ENCODE measurements at places on chromosomes 2 and 18.

- H3K4me3 ChIP-seq: no peak overlapping the region
- H3K4me1 ChIP-seq: no peaks in the 10 kb centered on the region
- DNase-seq: peak; percentile 9
- H3K27ac ChIP-seq: no peak overlapping the region
These were observed 495.7 kb upstream of the TCF4 start for GRCh38 chr18:56083523-56084287.

- H3K4me1 ChIP-seq: no peaks in the 10 kb centered on the region
- H3K27ac ChIP-seq: no peak overlapping the region
- H3K4me3 ChIP-seq: no peak overlapping the region
- no peaks in the 10 kb centered on the region for H3K36me3 ChIP-seq
- H3K27me3 ChIP-seq: peaks cover 14% of the 10 kb centered on the region
- peak; percentile 16 for DNase-seq
These were observed 60.7 kb upstream of the KIF5C start for GRCh38 chr2:148814143-148814859.

DNA sequence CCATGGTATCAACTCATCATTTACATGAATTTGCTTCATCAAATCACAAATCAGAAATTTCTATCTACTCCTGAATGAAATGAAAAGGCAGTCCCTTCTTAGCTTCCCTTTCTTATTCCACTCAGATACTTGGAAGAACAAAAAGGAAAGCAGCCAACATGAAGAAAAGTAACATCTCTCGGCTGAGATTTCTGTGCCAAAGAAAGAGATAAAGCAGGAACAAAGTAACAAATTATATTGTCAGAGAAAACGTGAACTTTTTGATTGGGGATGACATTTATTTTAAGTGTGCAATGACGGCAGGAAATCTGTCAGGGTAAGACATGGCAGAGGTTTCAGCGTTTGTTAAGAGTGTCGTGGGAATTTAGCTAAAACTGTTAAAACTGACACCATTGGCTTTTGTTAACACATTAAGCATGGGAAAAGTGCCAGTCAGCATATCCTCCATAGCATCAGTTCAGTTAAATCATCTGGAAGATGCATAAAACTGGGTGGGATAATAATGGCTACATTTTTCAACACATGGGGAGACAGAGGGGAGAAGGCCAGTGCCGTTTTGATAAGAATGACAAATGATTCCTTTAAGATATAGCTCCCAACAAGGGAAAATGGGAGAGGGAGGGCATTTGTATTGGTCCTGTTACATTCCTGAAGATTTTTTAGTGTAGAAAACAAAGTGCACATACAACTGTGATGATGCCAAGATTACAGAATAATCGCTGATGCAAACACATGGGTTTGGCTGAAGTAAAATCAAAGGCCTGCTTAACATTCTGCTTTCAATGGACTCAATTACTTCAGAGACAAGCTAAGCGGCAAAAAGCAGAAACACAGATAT, 211.6 kb downstream of the ZNF521 start:
- H3K4me3 ChIP-seq: no peak overlapping the region
- peak; percentile 25 for DNase-seq
- peak overlapping the region; percentile 26 for H3K27ac ChIP-seq
- no peaks in the 10 kb centered on the region for H3K36me3 ChIP-seq
- peaks cover 6% of the 10 kb centered on the region for H3K4me1 ChIP-seq
- H3K27me3 ChIP-seq: no peaks in the 10 kb centered on the region

DNA sequence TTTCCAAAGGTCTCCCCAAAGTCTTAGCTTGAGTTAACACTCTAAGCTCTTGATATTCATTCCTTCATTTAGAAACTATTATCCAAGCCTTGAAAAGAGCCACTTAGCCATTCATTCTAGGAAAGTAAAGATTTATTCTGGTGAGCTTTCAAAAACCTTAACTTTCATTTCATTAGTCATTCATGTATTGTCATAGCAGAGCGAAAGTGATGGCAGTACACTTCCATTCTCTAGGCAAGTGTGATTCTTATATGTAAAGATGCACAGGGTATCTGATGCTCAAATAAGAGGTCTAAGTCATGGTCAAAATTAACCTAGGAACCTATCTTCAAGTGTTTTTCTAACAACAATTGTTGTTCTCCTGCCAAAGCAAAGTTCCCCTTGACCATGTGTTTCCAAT, 553.0 kb upstream of the FANCL start:
- H3K4me1 ChIP-seq: no peaks in the 10 kb centered on the region
- H3K27me3 ChIP-seq: no peaks in the 10 kb centered on the region
- H3K36me3 ChIP-seq: no peaks in the 10 kb centered on the region
- no peak overlapping the region for H3K4me3 ChIP-seq
- no peak for DNase-seq
- no peak overlapping the region for H3K27ac ChIP-seq

DNA sequence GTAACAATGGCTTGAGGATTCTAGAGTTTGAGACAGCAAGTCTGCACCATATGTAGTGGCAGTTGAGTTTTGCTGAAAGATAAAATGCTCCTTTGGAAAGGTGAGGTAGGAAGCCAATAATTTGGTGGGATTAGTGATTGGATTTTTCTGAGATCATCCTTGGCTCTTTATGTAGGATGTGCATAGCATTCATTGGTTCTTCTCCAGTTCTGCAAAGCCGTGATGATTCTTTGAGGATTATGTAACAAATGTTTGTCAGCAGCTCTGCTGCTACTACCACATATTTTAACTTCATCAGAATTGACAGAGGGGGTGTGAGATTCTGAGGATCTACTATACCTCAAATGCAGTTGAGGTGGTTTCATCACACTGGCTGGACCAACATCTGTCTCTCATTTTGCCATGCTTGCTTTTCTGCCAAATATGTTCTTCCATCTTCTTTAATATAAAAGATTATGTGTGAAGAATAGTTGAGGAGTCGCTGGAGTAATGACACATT, 188.9 kb upstream of the RASGRP3 start:
- DNase-seq: no peak
- no peaks in the 10 kb centered on the region for H3K4me1 ChIP-seq
- no peaks in the 10 kb centered on the region for H3K27me3 ChIP-seq
- no peak overlapping the region for H3K27ac ChIP-seq
- no peak overlapping the region for H3K4me3 ChIP-seq

DNA sequence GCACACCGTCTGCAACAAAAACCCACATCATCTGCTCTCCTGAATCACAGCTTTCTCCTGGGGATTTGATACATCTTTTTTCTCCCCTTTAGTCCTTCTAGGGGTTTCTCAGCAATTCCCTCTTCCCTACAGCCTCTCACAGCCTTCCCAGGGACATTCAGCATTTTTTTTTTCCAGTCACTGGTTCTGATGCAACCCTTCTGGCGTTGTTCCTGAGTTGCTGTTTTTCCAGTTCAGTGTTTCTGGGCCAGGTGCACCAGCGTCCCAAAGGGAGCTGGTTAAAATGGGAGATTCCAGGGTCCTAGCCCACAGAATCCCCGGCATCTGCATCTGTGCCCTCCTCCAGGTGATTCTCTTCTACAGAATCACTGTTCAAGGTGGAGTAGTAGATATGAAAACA, 36.1 kb downstream of the ADCY3 start:
- DNase-seq: no peak
- no peaks in the 10 kb centered on the region for H3K36me3 ChIP-seq
- no peaks in the 10 kb centered on the region for H3K27me3 ChIP-seq
- no peak overlapping the region for H3K27ac ChIP-seq

- no peak for DNase-seq
- no peaks in the 10 kb centered on the region for H3K27me3 ChIP-seq
- no peak overlapping the region for H3K4me3 ChIP-seq
- H3K36me3 ChIP-seq: no peaks in the 10 kb centered on the region
These were observed 325.9 kb downstream of the FSIP2 start for GRCh38 chr2:186064507-186064906.

GRCh38 chr2:207159002-207159401, 6.7 kb downstream of the KLF7 start:
- DNase-seq: no peak
- no peaks in the 10 kb centered on the region for H3K27me3 ChIP-seq
- H3K4me3 ChIP-seq: no peak overlapping the region
- no peaks in the 10 kb centered on the region for H3K36me3 ChIP-seq

GRCh38 chr18:13136904-13137669, 81.5 kb upstream of the LDLRAD4 start:
- H3K36me3 ChIP-seq: no peaks in the 10 kb centered on the region
- peak; percentile 33 for DNase-seq
- H3K4me3 ChIP-seq: peak overlapping the region; percentile 53
- H3K4me1 ChIP-seq: peaks cover 4% of the 10 kb centered on the region
- peaks cover 35% of the 10 kb centered on the region for H3K27me3 ChIP-seq
- H3K27ac ChIP-seq: peak overlapping the region; percentile 20

DNA sequence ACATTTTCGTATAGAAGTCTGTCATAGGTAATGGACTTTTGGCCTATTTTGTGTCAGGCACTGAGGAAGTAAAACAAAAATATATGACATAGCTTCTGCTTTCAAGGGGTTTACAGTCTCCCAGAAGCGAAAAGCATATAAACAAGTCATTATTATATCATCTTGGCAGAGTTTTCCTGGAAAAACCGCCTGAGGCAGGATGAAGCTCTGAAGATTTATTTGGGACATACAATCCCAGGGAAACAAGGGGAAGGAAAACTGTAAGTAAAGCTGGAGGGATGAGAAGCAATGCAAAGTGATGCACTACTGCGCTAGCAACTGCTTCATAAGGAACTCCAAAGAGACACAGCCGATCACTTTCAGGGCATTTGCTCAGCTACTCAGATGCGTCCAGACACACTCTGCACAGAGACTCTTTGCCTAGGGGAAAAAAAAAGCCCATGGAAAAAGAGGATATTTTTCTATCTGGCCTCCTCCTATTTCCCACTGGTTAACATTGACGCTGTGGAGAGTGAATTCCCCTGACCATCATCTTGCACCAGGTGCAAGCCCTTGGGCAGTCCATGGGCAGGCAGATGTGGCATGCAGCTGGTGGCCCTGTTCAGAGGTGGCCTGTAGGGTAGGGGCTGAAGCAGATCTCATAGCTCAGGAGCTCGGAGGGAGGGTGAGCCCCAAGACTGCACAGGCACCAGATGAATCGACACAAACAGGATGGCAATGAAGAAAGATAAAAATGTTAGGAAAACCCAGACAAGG, 158.1 kb downstream of the METTL4 start:
- no peak overlapping the region for H3K27ac ChIP-seq
- no peaks in the 10 kb centered on the region for H3K36me3 ChIP-seq
- no peak for DNase-seq

DNA sequence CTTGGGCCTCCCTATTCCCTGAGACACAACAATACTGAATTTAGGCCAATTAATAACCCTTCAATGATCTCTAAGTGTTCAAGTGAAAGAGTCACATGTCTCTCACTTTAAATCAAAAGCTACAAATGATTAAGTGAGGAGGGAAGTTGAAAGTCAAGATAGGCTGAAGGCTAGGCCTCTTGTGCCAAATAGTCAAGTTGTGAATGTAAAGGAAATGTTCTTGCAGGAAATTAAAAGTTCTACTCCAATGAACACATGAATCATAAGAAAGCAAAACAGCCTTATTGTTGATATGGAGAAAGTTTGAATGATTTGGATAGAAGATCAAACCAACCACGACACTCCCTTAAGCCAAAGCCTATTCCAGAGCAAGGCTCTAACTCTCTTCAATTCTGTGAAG, 286.9 kb downstream of the MEIS1 start:
- no peaks in the 10 kb centered on the region for H3K36me3 ChIP-seq
- H3K4me1 ChIP-seq: no peaks in the 10 kb centered on the region
- H3K4me3 ChIP-seq: no peak overlapping the region
- DNase-seq: no peak
- H3K27ac ChIP-seq: no peak overlapping the region

DNA sequence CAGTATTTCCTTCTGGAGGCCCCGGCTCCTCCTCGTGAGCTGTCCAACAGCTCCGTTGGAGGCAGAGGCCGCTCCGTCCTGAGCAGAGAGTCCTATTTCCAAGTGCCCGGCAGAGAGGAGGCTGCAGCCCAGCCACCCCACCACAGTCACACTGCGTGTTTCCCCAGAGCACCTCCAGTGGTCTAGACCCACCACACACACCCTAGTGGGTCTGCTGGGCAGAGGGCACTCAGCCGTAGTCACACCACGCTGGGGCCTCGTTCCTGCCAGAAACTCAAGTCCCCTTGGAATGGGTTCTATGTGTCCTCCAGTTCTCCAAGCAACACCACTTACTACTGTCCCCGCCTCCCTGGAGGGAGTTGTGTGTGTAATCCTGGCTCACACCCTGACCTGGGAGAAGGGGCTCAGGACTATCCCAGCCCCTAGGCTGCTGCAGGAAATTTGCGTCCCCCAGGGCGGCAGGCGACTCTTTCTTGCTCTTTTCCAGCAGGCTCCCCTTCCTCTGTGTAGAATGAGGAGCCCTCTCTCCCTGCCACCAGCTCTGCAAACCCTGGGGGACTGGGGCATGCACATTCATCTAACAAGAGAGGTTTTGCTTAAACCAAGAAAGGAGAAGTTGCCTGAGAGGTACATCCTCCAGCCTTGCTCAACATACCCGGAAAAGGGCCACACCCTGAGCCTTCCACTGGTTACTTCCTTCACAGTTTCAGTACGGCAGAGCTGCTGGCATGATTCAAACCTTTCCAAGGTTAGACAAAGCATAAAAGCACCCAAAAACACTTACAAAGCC, 114.1 kb downstream of the NDUFA10 start:
- H3K36me3 ChIP-seq: no peaks in the 10 kb centered on the region
- H3K27me3 ChIP-seq: no peaks in the 10 kb centered on the region

- H3K4me3 ChIP-seq: no peak overlapping the region
- DNase-seq: no peak
- H3K36me3 ChIP-seq: no peaks in the 10 kb centered on the region
- H3K27me3 ChIP-seq: no peaks in the 10 kb centered on the region
These were observed 119.0 kb upstream of the SYT4 start for GRCh38 chr18:43396266-43396665.

GRCh38 chr18:33375829-33376228, 64.7 kb downstream of the CCDC178 start:
- no peaks in the 10 kb centered on the region for H3K36me3 ChIP-seq
- H3K27ac ChIP-seq: no peak overlapping the region
- H3K4me1 ChIP-seq: no peaks in the 10 kb centered on the region
- no peaks in the 10 kb centered on the region for H3K27me3 ChIP-seq

DNA sequence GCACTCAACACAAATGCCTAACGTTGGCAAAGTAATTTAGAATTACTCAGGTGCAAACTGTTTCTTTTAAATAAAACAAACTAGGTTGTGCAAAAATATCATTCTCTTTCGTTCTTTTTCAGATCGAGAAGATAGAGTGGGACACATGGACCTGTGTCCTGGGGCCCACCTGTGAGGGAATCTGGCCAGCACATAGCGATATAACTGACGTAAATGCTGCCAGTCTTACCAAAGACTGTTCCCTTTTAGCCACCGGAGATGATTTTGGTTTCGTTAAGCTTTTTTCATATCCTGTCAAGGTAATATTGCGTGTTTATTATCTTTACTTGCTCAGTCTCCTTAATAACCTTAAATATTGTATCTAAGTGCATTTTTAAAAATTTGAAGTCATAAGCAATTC, 133.6 kb downstream of the RTN4 start:
- no peaks in the 10 kb centered on the region for H3K4me1 ChIP-seq
- no peaks in the 10 kb centered on the region for H3K36me3 ChIP-seq
- DNase-seq: no peak
- H3K27me3 ChIP-seq: no peaks in the 10 kb centered on the region
- H3K27ac ChIP-seq: no peak overlapping the region
- no peak overlapping the region for H3K4me3 ChIP-seq

GRCh38 chr2:174699993-174700766, 64.1 kb downstream of the CHRNA1 start:
- H3K27ac ChIP-seq: no peak overlapping the region
- H3K36me3 ChIP-seq: no peaks in the 10 kb centered on the region
- no peak overlapping the region for H3K4me3 ChIP-seq
- DNase-seq: peak; percentile 43
- H3K27me3 ChIP-seq: peaks cover 4% of the 10 kb centered on the region

Measured in large intestine (tissue), 12 donors.